ENCODE measurements at places on chromosomes 16 and 17.

GRCh38 chr16:22006636-22007035 is 1.3 kb upstream of the MOSMO start:
- no peak for DNase-seq

DNA sequence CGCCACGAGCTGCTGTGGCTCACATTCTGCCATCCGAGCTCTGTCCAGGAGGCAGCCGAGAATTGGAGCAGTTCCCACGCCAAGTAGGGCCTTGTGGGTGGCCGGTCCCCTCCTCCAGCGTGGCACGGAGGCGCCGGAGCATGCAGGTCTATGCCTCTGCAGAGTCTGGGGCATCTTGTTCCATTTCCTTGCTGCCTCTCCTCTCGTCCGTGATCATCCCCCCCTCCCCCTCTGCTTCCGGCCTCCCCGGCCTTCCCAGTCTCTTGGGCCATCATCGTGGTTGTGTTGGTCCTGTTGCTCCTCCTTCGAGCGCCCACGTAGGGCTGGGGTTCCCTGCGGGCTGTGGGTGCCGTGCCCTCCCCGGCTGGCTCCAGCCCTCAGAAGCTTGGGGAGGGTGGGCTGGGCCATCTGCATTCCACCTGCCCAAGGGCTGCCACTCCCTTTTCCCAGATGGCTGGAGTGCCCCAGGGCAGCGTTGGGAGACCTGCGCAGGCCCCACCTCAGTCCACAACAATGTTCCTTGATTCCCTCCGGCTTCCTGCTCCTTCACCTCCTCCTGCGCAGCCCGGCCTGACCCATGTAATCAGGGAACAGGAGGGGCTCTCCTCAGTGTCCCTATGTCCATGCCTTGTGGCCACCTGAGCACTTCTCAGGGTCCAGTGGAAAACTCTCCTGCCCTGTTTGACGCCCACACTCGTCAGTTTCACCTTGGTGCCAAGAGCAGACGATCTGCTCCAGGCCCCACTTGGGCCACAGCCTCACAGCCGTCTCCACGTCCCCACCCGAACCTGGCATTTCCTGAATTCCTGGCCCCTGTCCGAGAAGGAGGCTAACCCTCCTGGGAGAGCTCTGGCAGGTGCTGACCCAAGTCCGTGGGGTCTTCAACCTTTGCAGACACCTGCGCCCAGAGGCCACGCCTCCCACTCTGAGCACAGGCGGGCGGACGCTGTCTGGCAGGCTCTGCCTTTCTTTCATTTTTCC is 37.1 kb downstream of the BAIAP2 start:
- DNase-seq = no peak

- no peak for DNase-seq
Observed at GRCh38 chr17:76872874-76873221, 4.6 kb downstream of the MGAT5B start.

DNA sequence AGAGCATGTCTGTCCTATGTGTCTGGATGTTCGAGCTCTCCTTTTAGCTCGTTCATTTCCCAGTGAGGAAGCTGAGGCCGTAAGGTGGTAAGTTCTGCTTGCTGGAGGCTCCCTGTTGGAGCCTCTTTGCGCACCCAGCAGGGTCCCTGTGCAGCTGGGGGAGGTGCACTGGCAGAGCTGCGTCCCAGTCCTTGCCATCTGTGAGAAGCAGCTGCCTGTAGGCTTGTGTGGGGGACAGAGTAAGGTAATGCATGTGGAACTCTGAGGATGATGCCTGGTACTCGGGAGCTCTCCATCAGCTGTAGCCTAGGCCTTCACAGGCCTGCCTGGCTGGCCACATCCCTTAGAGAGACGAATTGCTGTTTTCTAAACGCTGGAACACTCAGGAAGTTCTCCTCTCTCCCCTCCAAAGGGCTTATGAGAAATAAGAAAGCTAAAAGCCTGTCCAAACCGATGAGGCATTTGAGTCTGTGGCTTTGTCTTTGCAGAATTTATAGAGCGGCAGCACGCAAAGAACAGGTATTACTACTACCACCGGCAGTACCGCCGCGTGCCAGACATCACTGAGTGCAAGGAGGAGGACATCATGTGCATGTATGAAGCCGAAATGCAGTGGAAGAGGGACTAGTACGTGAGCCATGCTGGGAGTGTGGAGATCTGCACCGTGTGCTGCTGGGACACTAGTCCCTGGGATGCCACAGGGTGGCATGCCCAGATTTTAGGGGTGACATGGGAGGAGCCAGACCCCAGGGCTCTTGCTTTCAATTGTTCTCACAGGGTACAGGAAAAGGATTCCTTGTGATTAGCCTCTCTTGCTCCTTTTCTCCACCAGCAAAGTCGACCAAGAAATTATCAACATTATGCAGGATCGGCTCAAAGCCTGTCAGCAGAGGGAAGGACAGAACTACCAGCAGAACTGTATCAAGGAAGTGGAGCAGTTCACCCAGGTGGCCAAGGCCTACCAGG is 1.6 kb downstream of the NDUFB10 start:
- no peak for DNase-seq

GRCh38 chr16:75204410-75204758 is 2.6 kb downstream of the CTRB2 start:
- no peak for DNase-seq

GRCh38 chr17:4999430-5000093 is 1.8 kb downstream of the KIF1C start:
- no peak for DNase-seq

DNA sequence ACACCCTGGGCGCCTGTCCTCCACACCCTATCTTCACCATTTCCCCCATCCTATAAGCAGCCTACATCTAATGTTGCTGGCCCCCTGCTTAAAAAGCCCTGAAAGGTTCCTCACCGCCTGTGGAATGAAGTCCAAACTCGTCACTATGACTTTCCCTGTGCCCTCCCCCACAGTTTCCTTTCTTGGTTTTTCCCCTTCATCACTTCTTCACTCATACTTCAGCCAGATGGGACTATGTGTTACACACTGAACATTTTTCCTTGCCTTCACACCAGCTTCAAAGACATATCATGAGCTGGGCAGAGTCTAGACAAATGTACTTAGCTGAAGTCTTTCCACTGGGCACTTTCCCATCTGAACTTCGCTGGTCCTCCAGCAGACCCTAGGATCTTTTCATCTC is 1.5 kb upstream of the MARCHF10 start:
- DNase-seq = no peak

- DNase-seq = peak; percentile 50
Observed at GRCh38 chr17:73261952-73262675, 434 bp upstream of the CPSF4L start.

GRCh38 chr17:12719948-12720347 is 54.3 kb downstream of the MYOCD start:
- no peak for DNase-seq

DNA sequence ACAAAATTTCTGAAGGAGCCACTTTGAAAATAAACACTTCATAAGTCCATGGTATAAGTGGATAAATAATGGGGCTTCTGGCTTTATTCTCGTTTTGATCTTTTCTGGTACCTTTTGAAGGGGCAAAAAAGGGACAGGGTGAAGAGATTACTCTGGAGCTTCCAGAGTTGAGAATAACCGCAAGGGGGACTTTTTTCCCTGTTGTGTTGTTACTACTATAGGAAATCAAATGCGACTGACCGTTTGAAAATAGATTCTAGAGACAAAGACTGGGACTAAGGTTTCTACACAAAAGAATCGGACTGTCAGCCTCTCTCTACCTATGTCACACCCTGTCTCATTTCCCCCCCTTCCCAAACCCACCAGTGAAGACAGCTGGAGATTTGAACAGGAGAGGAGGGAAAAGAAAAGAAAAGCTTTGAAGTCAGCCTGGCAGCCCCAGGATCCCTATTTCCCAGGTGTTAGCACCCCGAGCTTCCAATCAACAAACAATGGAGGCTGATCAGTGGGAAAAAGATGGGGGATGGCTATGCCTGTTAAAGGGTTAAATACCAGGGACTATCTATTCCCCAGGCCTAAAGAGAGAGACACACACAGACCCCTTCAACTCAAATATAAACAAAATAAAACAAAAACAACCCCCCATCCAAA is 8.4 kb downstream of the HOXB4 start:
- no peak for DNase-seq

- DNase-seq = no peak
Observed at GRCh38 chr16:78878570-78878969, 722.0 kb downstream of the MAF start.

DNA sequence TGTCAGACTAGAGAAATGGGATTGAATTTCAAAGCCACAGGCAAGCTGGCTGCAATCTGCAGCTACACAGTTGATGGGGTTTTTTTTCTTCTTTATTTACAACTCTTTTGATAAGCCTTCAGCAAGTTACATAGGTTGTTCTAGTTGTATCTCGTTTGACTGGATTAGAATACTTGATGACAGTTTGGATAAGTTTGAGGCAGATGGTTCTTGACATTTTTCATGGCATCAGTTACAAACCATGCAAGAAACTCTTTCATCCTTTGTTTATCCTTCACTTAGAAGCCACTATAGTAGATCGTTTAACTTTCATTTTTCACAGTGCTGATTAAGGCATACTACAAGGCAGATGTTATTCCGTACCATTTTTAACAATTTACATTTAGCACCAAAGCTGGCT is 238.9 kb downstream of the TOX3 start:
- DNase-seq = no peak

GRCh38 chr16:622920-623280 is 7.9 kb upstream of the WFIKKN1 start:
- no peak for DNase-seq

GRCh38 chr17:17779015-17779611 is 57.7 kb downstream of the SREBF1 start:
- DNase-seq = no peak

GRCh38 chr16:30355144-30355953 is at the start of gene CD2BP2:
Gene CD2BP2, minus strand, starts transcription at chr16:30355308. Its CDS starts 627 bp downstream, at chr16:30354681.
- peak; percentile 92 for DNase-seq

GRCh38 chr16:8923199-8923598 is 40.5 kb downstream of the USP7 start:
- DNase-seq = no peak

DNA sequence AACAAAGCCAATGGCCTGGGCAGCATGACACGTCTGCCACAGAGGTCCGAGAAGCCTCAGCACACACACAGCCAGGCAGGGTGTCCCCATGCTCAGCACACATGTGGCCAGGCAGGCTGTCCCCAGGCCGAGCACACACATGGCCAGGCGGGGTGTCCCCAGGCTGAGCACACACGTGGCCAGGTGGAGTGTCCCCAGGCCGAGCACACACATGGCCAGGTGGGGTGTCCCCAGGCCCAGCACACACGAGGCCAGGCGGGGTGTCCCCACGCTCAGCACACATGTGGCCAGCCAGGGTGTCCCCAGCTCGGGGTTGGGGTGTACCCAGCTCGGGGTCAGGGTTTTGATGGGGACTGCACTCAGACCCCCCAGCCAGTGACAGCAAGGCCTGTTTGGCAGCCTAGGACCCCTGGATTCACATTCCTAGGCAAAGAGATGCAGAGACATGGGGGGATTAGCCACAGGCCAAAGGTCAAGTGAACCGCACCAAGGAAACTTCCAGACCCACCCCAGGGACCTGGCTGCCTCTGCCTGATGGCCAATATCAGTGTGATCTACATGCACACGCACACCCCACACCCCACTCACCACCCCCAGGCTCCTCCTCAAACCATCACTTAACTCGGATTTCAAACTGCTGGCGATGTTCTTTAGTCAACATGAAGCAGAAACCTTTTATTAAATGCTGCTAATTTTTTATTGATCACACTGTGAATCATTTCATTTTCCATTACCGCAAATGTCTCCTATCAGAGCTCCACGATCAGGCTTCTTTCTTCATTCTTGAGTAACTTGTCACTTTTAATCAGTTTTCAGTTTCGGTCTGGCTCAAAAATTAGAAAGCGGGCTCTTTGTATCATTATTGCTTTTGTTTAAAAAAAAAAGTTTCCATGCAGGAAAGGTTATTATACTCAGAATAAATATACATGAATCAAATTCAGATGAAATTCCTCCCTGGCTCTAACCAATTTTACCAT is 111.4 kb downstream of the ZNF423 start:
- DNase-seq = no peak

DNA sequence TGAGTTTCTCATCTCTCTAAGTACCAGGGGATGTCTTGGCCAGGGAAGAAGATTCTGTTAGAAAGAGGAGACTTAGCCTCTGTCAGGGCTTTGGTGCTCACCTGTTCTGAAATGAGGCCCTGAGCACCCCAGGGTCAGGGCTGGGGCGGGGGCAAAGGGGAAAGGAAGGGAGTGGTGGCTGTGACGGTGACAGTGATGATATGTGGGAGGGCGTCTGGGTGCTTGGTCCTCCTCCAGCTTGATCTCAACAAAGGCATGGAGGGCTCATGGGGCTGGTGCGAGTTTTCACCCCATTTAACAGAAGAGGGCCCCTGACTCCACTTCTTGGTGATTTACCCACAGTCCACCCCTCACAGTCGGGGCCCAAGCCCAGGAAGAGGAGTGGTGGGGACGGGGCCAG is 15.1 kb downstream of the SOX8 start:
- no peak for DNase-seq

- no peak for DNase-seq
Observed at GRCh38 chr16:68487203-68487514, 38.9 kb upstream of the SMPD3 start.

DNA sequence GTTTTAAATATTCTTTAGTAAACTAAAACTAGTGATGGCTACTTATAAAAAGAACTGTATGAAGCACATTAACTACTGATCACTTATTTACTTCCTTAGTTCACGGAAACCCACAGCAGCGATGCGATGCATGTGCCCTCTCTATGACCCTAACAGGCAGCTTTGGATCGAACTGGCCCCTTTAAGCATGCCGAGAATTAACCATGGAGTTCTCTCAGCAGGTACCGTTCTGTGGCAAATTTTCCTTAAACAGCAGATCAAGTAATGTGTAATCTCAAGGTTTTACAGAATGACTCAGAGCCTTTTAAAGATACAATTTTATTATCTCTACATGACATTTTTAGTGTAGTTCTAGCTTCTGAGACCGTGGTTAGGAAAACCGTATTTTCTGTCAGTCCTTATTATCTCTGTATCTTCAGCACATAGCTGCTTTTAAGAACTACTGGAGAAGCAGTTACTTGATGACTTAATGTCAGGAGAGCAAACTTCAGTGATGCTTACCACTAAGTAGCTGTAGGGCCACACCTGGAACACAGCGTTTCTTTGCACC is 43.0 kb downstream of the GAN start:
- no peak for DNase-seq

DNA sequence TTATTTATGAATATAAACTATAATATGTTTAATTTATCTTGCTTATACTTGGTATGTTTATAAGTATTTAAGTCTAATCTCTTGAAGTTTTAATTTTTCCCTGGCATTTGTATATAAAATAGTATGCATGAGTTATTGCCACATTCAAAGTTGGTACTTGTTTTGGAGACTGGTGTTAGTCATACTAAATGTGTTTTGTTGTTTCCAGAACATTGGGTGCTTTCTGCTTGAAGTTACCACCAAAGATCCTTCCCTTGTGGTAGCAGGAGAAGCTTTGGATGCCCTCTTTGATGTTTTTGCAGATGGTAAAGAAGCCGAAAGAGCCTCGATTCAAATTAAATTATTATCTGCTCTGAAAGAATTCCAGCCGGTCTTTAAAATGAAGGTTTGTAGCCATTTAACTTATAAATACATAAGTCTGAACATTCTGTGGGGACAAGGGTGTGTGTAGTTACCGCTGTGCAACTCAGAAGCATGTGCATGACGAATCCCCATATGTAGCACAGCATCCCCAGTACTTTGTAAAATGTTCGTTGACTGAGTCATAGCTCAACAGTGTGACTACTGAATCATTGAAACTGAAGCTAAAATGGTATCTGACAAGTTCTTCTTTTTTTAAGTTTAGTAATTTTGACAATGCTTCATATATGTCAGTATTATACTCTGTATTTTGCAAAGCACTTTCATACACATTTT is 36.4 kb downstream of the HEATR3 start:
- no peak for DNase-seq

- DNase-seq = no peak
Observed at GRCh38 chr17:81457401-81457800, 55.2 kb downstream of the ACTG1 start.

All from right kidney (tissue), 9 donors.